ENCODE measurements at places on chromosomes 2 and 18.

- no peak for DNase-seq
Observed at GRCh38 chr2:127619203-127619590, 26.8 kb upstream of the GPR17 start.

DNA sequence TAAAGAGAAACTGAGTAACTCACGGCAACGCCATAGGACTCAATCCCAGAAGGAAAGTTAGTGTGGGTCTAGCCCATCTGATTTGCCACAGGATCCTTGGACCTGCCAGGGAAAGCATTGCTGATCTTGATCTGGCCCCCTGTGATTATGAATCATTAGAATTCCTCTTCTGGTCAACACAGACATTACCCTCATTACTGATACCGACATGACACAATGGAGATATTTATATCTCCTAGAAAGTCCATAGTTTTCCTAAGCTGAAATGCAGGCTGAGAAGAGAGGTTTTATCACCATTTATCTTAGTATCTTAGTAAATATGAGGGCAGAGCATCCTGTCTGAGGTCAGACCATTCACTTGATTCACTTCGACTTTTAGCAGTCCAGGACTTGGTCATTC, 75.5 kb upstream of the CCDC68 start:
- no peak for DNase-seq

DNA sequence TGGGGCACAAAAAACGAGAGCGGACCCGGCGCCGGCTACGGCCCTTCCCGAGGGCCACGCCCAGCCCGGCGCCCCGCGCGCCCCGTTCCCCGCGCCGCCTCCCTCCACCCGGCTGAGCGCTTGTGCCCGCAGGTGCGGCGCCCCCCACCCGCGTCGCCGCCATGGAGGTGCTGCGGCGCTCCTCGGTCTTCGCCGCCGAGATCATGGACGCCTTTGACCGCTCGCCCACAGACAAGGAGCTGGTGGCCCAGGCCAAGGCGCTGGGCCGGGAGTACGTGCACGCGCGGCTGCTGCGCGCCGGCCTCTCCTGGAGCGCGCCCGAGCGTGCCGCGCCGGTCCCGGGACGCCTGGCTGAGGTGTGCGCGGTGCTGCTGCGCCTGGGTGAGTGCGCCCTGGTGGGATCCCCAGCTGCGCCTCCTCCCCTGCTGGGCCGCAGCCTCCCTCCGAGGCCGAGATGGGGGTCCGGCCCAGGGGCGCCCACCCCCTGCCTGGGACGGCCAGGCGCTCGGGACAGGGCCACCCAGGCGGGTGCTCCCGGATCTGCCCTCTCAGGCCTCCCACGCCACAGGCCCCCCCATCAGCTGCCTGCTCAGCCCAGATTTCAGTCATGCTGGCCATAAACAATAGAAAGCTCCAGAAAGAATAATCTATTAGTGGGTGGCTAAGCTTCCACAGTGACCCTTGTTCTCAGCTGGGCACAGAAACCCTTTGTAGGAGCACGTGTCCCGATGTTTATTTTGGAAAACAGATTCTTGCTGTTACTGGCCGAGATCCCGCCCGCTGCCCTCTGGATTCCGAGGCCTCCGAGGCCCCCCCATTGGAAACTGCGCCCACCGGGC, 997 bp downstream of the BOK start:
- no peak for DNase-seq

GRCh38 chr2:204328373-204328772, 216.9 kb upstream of the PARD3B start:
- no peak for DNase-seq

DNA sequence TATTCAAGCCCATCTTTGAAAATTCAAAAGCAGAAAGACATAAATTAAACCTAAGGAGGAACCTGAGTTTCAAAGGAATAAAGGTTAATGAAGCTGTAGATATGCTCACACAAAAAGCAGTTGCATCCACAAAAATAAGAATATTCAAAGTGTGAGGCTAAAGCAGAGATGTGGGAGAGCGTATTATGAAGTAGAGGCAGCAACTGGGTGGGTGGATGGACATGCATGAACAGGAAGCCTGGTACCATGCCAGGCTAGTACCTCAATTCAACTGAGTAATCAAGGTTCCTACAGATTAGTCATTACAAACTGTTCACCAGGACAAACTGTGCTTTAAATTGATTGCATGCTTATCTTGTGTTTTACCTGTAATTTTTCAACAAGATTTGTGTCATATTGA, 330.0 kb upstream of the PKDCC start:
- no peak for DNase-seq

Data from stimulated activated CD4-positive, alpha-beta T cell treated with anti-CD3 and anti-CD28 coated beads, TNF-alpha, amount 100 ng/mL, for 1 hour (primary cell).